ENCODE measurements at places on chromosomes 1 and 21.

DNA sequence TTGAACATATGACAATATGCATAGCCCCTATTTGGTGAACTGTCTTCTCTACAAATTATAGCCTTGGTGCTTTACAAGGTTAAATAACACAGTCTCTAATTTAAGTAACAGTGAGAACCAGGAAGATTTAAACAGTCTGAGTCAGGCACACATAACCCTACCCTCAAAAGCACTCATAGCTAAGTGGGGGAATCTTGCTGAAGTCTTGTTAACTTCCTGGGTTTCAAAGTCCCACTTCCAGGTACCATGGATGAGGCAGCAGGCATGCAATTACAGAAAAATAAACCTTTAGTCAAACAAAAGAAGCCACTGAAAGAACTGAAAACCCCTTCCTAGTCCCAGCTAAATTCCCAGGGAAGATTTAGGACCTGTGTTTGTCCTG lies 147.6 kb downstream of the PBX1 start:
- no peak for DNase-seq

- DNase-seq = no peak
Observed at GRCh38 chr21:24153137-24153536, 1454.1 kb downstream of the MRPL39 start.

DNA sequence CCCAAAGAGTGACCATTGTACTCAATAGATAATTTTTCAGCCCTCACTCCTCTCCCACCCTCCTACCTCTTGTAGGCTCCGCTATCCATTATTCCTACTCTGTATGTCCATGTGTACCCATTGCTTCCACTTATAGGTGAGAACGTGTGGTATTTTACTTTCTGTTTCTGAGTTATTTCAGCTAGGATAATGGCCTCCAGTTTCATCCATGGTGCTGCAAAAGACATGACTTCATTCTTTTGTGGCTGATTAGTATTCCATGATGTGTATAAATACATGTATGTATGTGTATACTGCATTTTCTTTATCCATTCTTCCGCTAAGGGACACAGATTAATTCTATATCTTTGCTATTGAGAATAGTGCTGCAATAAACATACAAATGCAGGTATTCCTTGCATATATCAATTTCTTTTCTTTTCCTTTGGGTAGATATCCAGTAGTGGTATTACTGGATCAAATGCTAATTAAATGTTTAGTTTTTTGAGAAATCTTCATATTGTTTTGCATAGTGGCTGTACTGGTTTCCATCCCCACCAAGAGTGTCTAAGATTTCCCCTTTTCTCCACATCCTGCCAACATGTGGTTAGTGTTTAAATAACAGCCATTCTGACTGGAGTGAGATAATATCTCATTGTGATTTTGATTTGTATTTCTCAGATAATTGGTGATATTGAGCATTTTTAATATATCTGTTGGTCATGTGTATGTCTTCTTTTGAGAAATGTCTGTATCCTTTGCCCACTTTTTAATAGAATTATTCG lies 4.9 kb downstream of the LY9 start:
- peak; percentile 43 for DNase-seq

GRCh38 chr21:37655611-37656300 lies 260.5 kb downstream of the KCNJ6 start:
- DNase-seq = no peak

DNA sequence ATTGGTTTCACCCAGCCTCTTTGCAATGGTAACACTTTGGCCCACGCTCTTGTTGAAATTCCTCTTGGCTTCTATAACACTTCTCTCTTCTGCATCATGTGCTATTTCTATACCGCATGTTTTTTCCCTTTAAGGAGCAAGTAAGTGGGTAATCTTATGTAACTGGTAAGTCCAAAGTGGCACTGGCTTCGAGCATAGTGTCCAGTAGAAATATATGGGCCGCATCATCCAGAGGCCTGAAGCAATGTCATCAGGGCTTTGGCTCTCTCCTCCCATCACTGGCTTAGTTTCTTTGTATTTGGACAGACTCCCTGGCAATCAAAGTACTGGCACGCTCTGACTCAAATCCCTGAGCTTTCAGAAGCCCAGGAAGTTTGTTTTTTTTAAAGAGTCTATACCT lies 17.5 kb downstream of the CHML start:
- DNase-seq = no peak

- peak; percentile 25 for DNase-seq
Observed at GRCh38 chr1:17674726-17675500, 80.2 kb upstream of the ACTL8 start.

DNA sequence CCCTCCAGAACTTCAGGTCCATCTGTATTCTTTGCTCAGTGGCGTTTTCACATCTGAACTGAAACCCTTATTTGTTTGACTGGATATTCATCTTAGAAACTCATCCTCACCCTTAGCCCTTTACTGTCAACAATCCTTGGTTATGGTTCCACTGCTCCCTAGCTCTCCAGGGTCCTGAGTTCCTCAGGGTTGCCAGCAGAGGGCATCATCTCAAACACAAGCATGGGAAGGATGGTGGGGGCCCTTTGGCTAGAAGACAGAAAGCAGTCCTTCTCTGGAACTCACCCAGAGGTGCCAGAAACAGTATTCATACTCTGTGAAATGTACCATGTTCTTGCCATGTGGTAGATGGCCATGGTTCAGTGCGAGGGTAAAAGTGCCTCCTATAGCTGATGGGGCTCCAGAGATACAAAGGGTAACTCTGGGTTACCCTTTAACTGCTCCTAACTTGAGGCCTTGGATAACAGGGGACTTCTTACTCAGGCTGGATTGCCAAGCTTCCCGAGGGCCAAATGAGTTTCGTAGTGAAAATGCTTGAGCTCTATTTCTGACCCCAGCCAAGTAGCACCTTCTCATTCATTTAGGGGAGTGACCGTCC lies 11.3 kb downstream of the NCSTN start:
- peak; percentile 65 for DNase-seq

DNA sequence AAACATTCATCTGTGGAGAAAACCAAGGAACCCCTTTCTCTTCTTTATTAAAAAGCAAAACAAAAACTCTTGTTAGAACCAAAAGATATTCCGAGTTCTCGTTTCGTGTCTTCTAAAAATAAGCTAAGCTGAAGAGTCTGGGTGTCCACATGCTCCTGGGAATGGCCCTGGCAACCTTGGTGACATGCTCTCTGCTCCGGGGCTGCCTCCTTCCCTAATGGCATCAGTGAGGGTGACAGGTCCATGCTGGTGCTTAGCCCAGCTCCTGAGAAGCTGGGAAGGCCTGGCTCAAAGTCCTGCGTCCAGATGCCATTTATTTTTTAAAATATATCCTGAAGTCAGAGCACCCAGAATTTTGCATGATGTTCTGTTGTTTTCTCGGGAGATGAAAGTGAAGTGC lies 24.6 kb upstream of the TRAPPC10 start:
- DNase-seq = no peak

DNA sequence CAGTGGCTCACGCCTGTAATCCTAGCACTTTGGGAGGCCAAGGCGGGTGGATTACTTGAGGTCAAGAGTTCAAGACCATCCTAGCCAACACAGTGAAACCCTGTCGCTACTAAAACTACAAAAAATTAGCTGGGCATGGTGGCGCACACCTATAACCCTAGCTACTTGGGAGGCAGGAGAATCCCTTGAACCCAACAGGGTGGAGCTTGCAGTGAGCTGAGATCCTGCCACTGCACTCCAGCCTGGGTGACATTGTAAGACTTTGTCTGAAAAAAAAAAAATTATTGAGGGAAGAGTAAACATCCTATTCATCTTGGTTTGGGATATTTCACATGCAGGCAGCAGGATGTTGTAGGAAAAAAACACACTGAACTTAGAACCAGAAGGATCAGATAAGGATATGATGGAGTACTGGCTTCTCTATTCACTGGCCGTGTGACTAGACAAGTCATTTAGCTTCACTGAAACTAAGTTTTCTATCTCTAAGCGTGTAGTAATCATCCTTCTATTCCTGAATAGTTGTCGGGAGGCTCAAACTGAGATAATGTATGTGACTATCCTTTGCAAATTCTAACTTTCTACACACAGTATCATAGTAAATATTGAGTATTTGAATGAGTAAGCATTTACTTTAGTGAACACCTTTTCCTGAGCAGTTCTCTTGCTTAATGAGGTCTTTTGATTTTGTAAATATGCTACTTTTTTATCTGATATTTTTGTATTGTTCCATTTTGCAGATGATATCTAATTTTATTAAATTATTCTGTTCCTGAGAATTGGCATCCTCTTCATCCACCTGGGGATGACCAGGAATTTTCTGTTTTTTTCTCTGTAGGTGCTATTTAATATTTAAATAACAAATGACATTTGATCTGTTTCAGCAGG lies 18.2 kb downstream of the CAP1 start:
- DNase-seq = peak; percentile 23

GRCh38 chr1:206468571-206468970 lies 1.7 kb upstream of the IKBKE start:
- peak; percentile 33 for DNase-seq

- DNase-seq = no peak
Observed at GRCh38 chr1:74699331-74699730, 25.7 kb upstream of the ERICH3 start.

- no peak for DNase-seq
Observed at GRCh38 chr1:174480324-174480723, 32.6 kb downstream of the GPR52 start.

DNA sequence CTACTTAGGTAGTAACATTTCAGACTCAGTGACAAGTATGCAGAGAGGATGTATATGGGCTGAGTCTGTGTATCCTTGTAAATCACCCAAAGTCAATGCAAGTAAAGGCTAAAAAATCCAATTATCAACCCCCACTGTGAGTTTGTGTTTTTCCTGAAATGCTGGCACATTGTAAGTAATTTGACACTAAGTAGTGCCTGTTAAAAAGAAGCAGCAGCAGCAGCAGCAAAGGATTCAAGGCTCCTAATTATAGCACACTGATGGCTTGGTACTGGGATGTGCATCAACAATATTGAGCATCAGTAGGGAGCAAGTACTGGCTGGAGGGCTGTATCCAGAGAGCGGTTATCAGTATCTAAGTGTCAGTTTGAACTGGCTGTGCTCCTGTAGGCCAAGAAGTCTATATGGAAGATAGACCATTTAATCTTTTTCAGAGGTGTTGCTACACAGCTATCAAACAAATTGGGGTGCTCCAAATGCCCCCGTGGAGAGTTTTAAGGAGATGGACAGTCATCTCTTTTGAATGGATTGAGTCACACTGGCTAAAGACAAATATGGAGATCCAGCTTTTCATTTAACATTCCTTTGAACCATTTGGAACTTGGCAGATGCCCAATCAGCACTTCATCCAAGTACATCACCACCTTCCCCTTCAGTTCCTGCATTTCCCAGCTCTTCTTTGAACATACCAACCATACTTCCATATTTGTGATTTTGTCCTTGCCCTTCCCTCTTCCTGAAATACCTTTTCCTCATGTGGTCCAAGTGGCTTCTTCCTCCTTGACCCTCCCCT lies 241.2 kb upstream of the ST6GALNAC5 start:
- DNase-seq = no peak

- no peak for DNase-seq
Observed at GRCh38 chr1:30899577-30900389, 8.8 kb downstream of the SDC3 start.

GRCh38 chr1:156283521-156283920 lies 604 bp upstream of the TMEM79 start:
- DNase-seq = no peak

DNA sequence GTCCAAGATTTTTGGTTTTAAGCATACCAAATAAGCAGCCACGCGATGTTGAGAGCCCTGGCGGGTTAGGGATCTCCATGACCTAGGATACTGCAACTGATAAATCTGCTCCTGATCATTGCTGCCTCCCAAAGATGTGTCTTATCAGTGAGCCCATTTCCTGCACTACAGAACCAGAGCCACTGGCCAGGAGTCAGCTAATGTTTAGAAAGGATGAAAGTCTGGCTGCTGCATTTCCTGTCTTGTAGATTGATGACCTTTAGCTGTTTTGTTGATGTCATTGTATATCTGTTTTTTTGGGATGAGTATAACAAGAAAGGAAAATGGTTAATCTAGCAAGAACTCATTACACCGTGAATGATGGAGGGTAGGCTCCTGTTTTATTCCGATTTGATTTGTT lies 74.5 kb downstream of the C1orf21 start:
- DNase-seq = no peak

GRCh38 chr1:24089027-24089742 lies 22.8 kb downstream of the MYOM3 start:
- DNase-seq = no peak

GRCh38 chr1:181685211-181685610 lies 201.9 kb downstream of the CACNA1E start:
- no peak for DNase-seq

DNA sequence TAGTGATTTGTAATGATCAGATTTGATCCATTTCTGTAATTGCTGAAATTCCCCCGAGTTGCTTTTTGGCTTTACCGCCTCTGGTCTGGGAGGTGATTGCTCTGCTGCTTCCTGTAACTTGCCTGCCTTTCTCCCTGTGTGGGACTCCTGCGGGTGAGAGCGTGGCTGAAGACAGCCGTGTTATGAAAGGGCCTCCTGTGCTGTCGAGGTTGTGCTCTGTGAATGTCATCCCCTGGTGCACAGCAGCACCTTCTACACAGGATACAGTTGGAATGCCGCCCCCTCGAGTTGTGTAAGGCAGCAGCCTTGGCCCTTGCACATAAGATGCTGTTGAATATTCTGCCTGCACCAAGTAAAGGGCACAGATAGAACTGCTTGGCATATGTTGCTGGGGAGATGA lies 5.9 kb downstream of the SOD1 start:
- no peak for DNase-seq

- DNase-seq = no peak
Observed at GRCh38 chr1:61190618-61191432, 108.5 kb downstream of the NFIA start.

DNA sequence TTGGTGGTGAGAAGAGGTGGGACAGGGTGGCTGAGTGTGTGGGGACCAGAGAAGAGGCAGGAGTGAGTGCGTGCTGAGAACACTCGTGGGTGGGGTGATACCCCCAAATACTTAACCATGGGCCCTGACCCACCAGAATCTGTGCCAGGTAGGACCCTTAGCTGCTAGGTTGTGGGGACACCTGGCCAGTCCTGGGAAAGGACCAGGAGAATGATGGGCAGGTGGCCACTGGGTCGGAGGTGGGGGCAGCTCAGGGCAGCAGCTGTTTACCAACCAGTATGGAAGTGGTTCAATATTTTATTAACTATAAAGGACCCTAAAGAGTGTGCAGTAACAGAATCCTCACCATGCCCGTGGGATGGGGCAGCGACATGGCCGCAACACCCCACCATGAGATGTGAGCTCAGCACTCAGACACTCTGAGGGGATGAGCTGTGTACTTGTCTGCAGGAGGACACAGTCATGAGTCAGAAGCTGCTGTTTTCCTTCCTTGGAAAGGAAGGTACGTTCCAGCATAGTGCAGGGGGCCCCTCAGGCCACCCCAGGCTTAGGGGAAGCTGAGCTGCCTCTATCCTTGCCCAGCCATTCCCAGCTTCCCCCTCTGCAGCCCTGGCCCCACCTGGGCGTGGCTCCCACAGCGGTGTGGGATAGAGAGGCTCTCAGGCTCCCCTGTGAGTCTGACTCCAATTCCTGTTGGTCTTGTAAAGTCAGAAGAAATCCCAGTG lies 25.4 kb downstream of the TEX35 start:
- DNase-seq = no peak
